Dermis blood vessel endothelial cell (primary cell): ENCODE measurements at places on chromosomes 5 and 9. TPM values are rescaled to one million over a fixed set of nuclear protein-coding genes. Genes with fewer than 3 reads are reported as not detected.
A peak's percentile ranks its signal among the peaks of the same experiment; 100 is the strongest.

The CDKN2B gene
- total RNA-seq = 1.9 and 2.4 TPM in 2 replicates

The RANBP3L gene
- under 0.01 TPM in 1 of 2 replicates, not detected in the other for total RNA-seq

The RNF180 gene
- total RNA-seq = 3.2 and 6.1 TPM in 2 replicates

The OGN gene
- total RNA-seq = not detected in 2 replicates

The LCN1 gene
- not detected in 2 replicates for total RNA-seq

The TIGD6 gene
- 5.3 and 6.0 TPM in 2 replicates for total RNA-seq

The LCN15 gene
- total RNA-seq = 0.05 TPM in 1 of 2 replicates, not detected in the other

The LCN9 gene
- not detected in 2 replicates for total RNA-seq

The ENC1 gene
- 26.2 and 32.2 TPM in 2 replicates for total RNA-seq

The ADAMTS13 gene
- 0.84 and 1.0 TPM in 2 replicates for total RNA-seq

The TUT7 gene
- 27.2 and 28.4 TPM in 2 replicates for total RNA-seq

The KCNMB1 gene
- total RNA-seq = not detected in 2 replicates

The NR2F1-AS1 gene
- total RNA-seq = 11.2 and 18.4 TPM in 2 replicates

The FBP2 gene
- not detected in 2 replicates for total RNA-seq

The ZNF618 gene
- 11.7 and 19.5 TPM in 2 replicates for total RNA-seq

The ANKRD31 gene
- total RNA-seq = 0.05 TPM in 1 of 2 replicates, not detected in the other

The SOHLH1 gene
- total RNA-seq = 0.05 TPM in 1 of 2 replicates, not detected in the other

GRCh38 chr5:87298692-87299362, 31.1 kb downstream of the RASA1 start:
- no peak for DNase-seq

- peak; percentile 87 for DNase-seq
Observed at GRCh38 chr5:10283927-10284635, 23.6 kb downstream of the CMBL start.

GRCh38 chr9:96020792-96021550, 145.5 kb downstream of the ERCC6L2 start:
- peak; percentile 47 for DNase-seq

GRCh38 chr5:143241892-143242291, 161.6 kb downstream of the NR3C1 start:
- peak; percentile 26 for DNase-seq

DNA sequence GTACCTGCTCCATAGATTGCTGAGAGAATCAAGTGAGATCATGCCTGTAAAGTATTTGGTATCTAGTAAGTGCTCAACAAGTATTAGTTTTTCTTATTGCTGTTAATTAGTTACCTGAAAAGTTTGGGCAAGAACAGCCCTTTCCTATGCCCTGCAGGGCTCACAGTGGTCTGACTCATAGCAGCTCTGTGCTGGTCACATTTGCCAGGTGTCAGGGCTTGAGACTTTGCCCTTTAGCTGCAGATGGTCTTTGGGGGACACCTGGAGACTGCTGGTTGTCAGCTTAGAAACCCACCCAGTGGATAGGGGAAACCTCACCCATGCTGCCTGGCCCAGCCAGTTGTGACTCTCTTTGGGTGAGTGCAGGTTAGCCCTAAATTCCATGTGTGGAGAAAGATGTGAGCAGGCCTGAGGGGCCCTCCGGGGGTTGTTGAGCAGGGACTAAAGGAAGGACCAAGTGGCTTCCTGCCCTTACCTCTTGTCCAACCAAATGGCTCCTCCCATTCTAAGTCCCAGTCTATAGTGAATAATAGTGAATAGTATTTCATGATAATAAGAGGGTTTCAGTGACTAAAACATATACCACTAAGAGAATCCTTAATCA, 9.0 kb downstream of the COL27A1 start:
- DNase-seq = no peak

DNA sequence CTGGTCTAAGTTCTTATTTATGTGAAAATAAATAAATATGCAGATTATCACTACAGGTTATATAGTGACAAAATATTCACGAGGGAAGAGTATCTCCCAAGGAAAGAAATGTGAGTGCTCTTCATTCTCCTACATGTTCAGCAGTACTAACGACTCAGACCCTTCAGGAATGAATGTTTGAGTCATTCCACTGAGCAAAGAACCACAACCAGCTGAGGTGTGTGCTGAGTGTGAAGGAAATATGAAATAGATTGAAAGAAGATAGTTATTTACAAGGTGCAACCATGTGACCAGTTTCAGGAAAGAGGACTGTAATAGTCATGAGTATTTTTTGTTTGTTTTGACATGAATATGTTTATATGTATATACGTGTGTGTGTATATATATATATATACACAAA, 228.7 kb downstream of the TUSC1 start:
- DNase-seq = no peak

GRCh38 chr9:34777666-34778065, 67.7 kb upstream of the CCL21 start:
- no peak for DNase-seq

GRCh38 chr5:168661593-168662485, 82.7 kb upstream of the PANK3 start:
- DNase-seq = no peak

DNA sequence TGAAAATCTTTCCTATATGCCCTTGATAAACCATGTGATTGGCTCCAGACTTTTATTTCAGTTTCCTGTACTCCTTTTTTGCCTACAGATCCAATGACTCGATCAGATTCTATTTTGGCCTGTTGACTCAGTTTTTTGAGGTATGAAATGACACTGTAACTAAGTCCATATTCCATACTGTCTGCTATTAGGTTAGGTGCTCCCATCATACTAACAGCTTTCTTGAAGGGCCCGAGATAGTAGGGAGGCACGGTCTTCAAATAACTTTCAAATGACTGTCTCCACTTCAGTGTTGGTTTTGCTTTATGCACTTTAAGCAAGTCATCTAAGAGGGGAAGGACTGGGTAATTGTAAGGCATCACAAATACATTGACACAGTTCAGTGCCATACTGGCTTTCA, 295.4 kb upstream of the DAB2 start:
- DNase-seq = no peak

DNA sequence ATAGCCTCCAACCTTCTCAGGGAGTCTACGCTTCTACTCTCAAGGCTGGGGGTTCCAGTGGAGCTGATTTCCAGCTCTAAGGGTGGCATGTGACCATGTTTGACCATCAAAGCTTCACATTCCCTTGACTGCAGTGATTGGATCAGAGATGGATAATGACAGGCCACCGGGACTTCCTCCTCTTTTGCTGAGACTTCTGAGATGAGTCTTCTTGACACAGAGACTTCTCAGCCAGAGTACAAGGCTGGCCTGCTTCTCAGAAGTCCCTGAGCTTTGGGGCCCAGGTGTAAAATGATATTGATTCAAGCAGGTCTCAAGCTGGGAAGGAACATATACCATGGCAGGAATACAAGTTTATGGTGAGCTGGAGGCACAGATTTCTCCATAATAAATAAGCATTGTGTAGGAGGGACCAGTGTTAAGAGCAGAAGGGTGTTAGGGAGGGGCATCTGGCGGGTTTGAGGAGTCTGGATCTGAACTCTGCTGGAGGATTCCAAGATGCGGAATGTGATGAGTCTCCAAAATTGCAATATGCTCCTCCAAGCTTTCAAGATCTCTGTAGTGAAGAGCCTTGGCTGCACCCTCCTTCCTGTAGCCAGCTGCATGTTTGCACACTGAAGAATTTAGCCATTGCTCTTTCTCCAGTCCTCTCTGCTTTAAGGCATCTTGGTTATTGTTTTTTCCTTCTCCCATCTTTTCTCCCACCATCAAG, 41.7 kb upstream of the HSD17B4 start:
- no peak for DNase-seq

DNA sequence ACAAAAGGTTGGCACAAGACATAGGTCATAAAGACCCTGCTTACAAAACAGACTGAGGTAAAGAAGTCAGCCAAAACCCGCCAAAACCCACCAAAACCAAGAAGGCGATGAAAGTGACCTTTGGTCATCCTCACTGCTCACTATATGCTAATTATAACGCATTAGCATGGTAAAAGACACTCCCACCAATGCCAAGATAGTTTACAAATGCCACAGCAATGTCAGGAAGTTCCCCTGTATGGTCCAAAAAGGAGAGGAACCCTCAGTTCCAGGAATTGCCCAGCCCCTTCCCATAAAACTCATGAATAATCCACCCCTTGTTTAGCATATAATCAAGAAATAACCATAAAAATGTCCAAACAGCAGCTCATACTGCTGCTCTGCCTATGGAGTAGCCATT, 27.7 kb downstream of the MLLT3 start:
- no peak for DNase-seq

DNA sequence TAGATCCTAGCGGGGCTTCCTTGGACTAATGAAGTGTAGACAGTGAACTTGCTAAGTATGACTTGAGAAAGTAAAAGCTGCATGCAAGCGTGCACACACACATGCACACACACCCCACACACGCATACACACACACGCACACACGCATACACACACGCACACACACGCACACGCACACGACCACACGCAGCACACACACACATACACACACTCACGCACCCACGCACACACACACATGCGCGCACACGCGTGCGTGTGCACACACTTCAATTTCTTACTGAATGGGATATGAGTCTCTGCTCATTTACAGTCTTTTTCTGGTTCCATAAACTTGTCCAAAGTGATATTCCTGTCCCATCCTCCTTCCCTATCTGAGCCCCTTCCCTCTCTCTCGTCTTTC, 41.2 kb downstream of the MSX2 start:
- no peak for DNase-seq

DNA sequence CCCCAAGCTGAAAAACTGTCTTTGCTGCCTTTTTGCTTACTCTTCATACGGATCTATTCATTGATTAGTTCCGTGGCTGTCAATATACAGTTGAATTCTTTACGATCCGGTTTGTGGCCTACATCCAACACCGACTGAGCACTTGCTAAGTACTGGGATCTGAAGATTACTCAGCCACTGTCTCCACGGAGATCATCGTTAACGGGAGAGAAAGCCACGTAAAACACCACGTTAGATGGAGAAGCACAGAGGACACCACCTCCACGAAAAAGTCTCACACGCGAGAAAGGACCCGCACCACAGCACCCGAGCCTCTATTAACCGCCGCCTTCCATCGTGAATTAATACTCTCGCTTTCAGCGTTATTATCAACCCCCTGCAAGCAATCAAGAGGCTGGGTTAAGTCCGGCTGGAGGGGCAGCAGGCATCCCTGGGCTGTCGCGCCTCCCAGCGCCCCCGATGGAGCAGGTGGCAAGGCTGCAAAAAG, 650 bp downstream of the ELP1 start:
- DNase-seq = no peak
